ENCODE measurements at places on chromosomes 3 and 15.

- no peak for DNase-seq
Measured at GRCh38 chr3:141237701-141238521, 6.3 kb downstream of the PXYLP1 start.

GRCh38 chr3:177981576-177981975 lies 554.7 kb upstream of the KCNMB2 start:
- no peak for DNase-seq

GRCh38 chr3:45414823-45415222 lies 26.4 kb downstream of the LARS2 start:
- no peak for DNase-seq

GRCh38 chr3:14829811-14830210 lies 11.0 kb downstream of the FGD5 start:
- no peak for DNase-seq

DNA sequence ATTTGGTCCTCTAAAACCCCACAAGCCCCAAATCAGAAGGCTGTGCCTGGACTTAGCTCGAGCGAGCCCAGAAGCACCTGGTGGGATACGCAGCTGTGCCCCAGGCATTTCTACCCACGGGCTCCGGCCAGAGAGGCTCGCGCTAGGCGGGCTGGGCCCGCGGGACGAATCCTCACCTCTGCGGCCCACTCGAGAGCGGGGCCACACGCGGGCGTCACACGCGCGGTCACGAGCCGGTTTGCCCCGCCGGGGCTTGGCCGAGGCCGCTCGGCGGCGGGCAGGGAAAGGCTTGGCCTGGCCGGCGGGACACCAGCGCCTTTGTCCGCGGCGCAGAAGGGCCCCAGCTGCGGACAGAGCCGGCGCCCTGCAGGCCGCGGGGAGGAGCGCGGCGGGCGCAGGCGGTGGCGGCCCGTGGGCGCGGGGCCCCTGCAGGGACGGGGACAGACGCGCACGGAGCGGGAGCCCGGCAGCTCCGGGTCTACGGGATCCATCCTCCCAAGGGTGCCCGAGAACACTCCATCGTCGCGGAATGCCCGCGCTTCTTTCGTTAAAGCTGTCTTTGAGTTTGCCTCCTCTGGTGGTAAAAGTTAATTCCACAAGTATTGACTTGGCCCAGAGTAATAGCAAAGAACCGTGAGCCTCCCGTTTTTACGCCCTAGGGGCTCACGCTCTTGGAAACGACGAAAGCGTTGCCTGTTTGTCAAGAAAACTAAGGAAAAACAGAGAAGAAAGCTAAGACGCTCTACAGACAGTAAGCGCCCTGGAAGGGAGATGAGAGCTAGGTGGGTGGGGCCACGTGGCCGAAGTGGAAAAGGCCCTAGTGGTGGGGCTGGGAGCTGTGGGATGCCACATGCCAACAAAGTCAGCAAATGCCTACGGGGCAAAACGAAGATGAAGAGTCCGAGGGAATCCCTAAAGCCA lies 26.4 kb downstream of the TYRO3 start:
- DNase-seq: no peak

DNA sequence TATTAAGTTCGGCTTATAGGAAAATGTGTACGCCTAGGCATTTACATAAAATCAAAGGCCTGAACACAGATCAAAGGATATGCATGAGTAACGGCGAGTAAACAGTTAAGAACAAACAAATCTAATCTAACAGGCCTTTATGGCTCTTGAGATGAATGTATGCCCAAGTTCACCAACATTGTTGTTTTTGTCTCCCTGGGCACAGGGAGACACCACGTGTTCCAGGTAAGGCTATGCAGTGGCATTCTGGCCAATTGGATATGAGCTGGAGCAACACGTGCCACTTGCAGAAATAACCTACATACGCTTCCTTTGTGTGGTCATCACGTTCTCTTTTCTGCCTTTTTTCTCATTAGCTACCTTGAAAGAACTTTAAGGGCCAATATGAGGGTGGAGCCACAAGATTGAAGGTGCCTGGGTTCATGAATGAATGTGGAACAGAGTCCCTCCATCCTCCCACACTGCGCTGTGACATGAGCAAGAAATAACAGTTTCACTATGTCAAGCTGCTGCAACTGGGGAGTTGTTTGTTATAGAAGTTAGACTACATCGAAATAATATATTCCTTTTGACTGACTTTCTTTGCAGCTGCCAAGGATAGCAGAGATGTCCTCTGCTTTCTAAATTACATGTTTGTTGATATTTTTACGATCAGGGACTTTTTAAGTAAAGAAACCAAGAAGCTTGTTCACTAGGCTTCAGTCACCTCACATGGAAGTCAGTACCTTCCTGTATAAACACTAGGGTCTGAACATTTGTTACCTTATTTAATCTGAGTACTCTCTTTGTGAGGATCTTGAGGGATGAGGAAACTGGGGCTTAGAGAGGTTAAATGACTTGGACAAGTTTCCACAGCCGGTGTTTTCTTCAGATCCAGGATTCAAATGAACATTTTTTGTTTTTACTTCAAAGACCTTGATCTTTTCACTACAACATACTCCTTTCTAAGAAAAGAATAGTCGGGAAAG lies 427.5 kb upstream of the TBL1XR1 start:
- DNase-seq: no peak

- DNase-seq: no peak
Measured at GRCh38 chr15:69860321-69860720, 237.4 kb downstream of the TLE3 start.

GRCh38 chr3:143482106-143483088 lies 362.8 kb downstream of the CHST2 start:
- DNase-seq: no peak

GRCh38 chr3:40524568-40525285 lies at the start of gene ZNF621:
Gene ZNF621, plus strand, starts transcription at chr3:40524960. Its CDS starts 881 bp downstream, at chr3:40525841.
- DNase-seq: peak; percentile 58

- DNase-seq: no peak
Measured at GRCh38 chr15:96254173-96254572, 76.3 kb upstream of the NR2F2 start.

DNA sequence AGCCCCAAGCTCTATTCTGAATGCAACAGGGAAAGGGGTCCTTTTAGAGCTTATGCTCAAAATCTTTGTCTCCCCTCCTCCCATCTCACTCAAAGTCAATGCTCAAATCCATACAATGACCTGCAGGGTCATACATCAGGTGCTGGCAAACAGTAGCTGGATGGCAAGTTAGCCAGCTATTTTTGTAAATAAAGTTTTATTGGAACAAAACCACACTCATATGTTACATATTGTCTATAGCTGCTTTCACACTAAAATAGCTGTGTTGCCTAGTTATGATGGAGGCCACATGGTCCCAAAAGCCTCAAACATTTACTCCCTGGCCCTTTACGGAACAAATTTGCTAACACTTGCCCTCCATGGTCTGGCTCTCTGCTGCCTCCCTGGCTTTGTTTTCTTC lies 1.8 kb upstream of the FAN1 start:
- DNase-seq: no peak

GRCh38 chr3:27976933-27977332 lies 254.8 kb upstream of the EOMES start:
- DNase-seq: no peak

GRCh38 chr15:66041276-66041675 lies 172.0 kb downstream of the RAB11A start:
- DNase-seq: no peak

DNA sequence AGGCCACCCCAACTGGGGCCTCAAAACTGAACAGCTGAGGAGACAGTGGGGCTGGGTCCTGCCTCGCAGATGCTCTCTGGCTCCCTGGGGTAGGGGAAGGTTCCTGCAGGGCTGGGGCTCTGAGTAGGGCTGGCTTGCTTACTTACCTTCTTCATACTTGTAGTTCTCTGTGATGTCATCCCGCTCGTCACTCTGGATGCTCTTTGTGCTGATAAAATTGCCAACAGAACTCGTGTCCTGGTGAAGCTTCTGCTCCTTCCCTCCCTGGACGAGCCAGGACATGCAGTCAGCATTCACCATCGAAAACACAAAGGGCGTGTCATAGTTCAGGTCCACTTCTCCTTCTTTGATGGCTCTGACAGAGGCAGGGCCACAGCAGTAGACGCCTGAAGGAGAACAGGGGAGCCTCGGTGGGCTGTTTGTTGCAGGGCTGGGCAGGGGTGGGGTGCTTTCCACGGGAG lies 17.9 kb upstream of the EPB42 start:
- DNase-seq: no peak

GRCh38 chr3:127534161-127534451 lies 56.4 kb downstream of the TPRA1 start:
- DNase-seq: no peak

- DNase-seq: no peak
Measured at GRCh38 chr15:76191539-76192244, 119.6 kb downstream of the ETFA start.

- no peak for DNase-seq
Measured at GRCh38 chr3:18071833-18072232, 329.4 kb upstream of the TBC1D5 start.

DNA sequence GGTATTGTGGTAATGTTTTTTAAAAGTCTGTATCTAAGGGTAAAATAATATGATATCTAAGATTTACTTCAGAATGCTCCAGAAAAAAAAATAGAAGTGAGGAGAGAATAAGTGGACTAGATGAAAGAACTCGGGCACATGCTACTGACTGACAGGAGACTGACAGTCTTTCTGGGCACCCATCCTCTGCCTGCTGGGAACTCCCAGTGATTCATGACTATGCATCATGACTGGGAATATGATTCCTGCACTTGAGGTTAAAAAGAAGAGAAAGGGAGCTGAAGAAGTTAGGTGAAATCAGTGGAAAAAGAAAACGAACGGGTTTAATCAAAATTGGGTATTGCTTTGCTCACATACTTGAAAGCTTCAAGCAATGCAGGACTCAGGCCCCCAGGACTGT lies 35.7 kb upstream of the SPSB4 start:
- no peak for DNase-seq

DNA sequence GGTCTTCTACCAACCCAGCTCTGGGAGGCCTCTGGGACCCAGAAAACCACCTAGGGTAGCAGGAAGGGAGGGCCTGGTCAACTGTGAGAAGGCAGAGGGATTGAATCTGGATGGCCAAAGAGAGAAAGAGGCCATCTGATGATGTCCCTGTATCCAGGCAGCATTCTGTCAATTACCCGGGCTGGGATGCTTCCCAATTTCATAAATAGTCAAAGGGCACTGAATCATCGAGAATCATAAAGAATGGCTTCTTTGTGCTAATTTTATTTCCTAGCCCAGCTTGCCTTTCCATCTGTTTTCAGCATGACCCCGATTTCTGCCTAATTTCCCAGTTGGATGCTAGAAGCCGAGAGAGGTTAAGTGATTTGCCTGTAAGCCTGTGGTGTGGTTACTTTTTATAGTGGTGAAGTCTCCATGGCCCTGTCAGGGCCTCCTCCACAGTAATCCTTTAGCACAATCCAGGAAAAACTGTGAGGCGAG lies 129.2 kb downstream of the FAM43A start:
- DNase-seq: no peak

- no peak for DNase-seq
Measured at GRCh38 chr15:78387246-78388037, 47.3 kb downstream of the CRABP1 start.

- no peak for DNase-seq
Measured at GRCh38 chr3:42590989-42591756, 513 bp downstream of the SS18L2 start.

GRCh38 chr3:138964923-138965322 lies 17.9 kb downstream of the FOXL2NB start:
- no peak for DNase-seq

Measured in naive thymus-derived CD4-positive, alpha-beta T cell (primary cell).